ENCODE measurements at places on chromosomes 7 and 10.

GRCh38 chr7:84009051-84009450 is 185.5 kb downstream of the SEMA3A start:
- DNase-seq, result no peak

- DNase-seq, result no peak
These were observed 119.0 kb downstream of the LMBR1 start for GRCh38 chr7:156773966-156774365.

- DNase-seq, result no peak
These were observed 20.5 kb upstream of the CRYGN start for GRCh38 chr7:151460474-151460855.

- DNase-seq, result no peak
These were observed 6.2 kb upstream of the MBL2 start for GRCh38 chr10:52778511-52779392.

All from HS-27A (cell line).